ENCODE measurements at places on chromosomes 4 and X. TPM values are rescaled to one million over a fixed set of nuclear protein-coding genes. Genes with fewer than 3 reads are reported as not detected.
A peak's percentile ranks its signal among the peaks of the same experiment; 100 is the strongest.

Gene NAP1L3
- 2.0 TPM for polyA plus RNA-seq

Gene AFAP1
- 67.9 TPM for polyA plus RNA-seq

Gene GABRG1
- not detected for polyA plus RNA-seq

Gene GRIA3
- 0.15 TPM for polyA plus RNA-seq

Gene HOPX
- polyA plus RNA-seq = 0.08 TPM

Gene CT55
- polyA plus RNA-seq = 1.9 TPM

Gene NUP62CL
- polyA plus RNA-seq = 3.2 TPM

Gene RTL5
- 1.8 TPM for polyA plus RNA-seq

- DNase-seq = no peak
Observed at GRCh38 chrX:856566-857290, 226.1 kb downstream of the SHOX start.

DNA sequence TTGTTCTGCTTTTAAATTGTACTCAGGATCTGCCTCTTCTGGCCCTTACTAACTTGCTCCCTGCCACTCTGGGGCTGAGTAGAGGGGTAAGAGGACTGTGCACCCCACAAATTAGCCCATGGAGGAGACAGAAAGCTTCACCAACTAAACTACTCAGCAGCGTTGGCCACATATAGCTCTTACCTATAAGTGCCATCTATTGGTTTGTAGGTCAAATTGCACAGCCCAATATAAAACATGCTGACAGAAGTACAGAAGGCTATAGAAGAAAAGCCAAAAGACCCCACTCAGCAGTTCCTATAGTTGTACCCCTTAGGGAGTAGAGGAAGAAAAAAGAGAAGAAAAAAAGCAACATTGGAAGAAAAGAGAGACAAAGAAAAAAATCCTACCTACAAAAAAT, 341.2 kb upstream of the FMR1 start:
- no peak for DNase-seq

DNA sequence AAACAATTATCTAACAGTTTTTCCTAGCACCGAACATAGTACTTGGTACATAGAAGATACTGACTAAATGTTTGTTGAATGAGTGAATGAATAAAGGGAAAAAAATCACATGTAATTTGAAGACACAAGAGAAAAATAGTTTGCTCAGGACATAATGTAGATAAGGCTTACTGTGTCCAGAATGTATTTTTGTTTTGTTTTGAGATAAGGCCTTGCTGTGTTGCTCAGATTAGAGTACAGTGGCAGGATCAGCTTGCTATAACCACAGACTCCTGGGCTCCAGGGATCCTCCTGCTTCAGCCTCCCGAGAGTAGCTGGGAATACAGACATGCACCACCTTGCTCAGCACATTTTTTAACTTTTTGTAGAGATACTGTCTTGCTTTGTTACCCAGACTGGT, 6.5 kb downstream of the FAM199X start:
- DNase-seq = no peak

DNA sequence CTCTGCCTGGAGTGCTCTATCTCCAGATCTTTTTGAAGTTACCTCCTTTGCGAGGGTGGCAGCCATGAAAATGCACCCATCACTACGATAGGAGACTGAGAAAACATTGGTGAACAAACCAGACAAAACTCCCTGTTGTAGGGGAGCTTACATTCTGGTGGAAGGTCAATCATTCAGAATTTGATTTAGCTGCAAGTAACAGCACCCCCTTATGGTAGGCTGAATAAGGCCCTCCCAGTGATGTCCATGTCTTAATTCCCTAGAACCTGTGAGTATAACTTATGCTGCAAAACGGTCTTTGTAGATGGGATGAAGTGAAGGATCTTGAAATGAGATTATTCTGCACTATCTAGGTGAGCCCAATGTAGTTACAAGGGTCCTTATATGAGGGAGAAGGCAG, 5.6 kb upstream of the TEC start:
- DNase-seq = no peak

- no peak for DNase-seq
Observed at GRCh38 chr4:16255730-16256129, 29.5 kb upstream of the TAPT1 start.

GRCh38 chrX:40007131-40007755, 90.5 kb downstream of the BCOR start:
- no peak for DNase-seq

DNA sequence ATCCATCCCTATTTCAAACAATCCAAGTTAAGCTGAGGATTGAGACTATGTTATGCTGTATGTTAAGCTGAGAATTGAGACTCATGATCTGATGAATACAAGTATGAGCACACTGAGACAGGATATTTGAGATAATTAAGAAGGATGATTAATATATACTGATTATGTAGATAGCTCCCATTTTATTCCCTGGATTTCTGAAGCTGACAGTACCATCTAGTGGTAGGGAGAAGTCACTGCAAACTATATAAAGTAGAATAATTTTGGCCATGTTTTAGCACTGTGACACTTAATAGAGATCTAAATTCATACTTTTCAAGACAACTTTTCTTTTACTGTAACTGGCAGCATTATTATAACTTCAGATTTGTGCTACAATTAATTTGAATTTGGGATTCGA, 63.8 kb upstream of the HPRT1 start:
- DNase-seq = peak; percentile 38

- DNase-seq = no peak
Observed at GRCh38 chr4:149518471-149518870, 297.2 kb downstream of the IQCM start.

DNA sequence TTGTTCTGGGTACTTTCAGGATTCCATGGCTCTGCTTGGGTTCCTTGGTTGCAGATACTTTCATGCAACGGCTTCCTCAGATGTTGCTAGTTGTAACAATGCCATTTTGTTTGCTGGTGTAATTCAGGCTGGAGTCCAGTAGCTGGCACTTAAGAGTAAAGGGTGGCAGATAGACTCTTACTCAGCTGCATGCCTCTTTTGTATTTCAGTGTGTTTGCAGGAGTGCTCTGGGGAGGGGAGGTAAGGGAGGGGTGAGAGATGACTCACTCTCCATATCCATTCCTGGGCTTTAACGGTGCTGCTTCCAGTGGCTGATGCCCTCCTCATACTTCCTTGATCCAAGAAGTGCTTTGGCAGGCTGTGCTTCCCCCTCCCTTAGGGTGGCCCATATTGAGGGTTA, 155.2 kb downstream of the ZNF330 start:
- peak; percentile 17 for DNase-seq

GRCh38 chr4:95778666-95779065, 61.2 kb upstream of the PDHA2 start:
- DNase-seq = no peak

GRCh38 chr4:105436414-105436813, 37.4 kb downstream of the PPA2 start:
- no peak for DNase-seq

DNA sequence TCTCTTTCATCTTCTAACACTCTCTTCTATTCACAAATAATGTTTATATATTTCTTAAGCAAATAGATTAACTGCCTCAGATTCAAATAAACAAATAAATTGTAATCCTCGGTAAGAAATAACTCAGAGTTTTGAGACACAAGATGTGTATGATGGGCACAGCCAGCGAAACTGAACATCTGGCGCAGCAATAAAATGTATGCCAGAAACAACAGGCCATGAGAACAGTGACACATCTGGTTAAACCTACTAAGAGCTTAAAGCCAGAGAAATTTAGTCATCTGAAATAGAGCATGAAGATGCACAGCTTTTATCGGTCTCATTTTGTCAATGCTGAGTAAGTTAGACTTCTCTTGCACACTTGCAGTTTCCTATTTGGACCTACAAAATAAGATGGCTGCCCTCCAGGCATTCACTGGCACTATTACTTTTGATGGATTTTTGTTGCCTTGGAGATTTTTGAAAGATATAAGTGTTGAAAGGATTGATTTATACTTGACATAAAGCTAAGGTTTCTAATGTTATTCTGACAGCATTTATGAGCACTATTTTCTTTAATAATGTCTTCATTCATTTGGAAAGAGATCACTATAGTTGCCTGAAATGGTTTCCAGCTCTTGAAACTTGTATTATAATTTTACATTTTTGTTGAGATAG, 1444.0 kb downstream of the PCDH18 start:
- DNase-seq = no peak

GRCh38 chr4:147334478-147334877, 146.4 kb upstream of the EDNRA start:
- no peak for DNase-seq

GRCh38 chr4:100391863-100392262, 126.0 kb downstream of the EMCN start:
- DNase-seq = no peak

- DNase-seq = no peak
Observed at GRCh38 chr4:1210971-1211370, 38.0 kb downstream of the CTBP1 start.

DNA sequence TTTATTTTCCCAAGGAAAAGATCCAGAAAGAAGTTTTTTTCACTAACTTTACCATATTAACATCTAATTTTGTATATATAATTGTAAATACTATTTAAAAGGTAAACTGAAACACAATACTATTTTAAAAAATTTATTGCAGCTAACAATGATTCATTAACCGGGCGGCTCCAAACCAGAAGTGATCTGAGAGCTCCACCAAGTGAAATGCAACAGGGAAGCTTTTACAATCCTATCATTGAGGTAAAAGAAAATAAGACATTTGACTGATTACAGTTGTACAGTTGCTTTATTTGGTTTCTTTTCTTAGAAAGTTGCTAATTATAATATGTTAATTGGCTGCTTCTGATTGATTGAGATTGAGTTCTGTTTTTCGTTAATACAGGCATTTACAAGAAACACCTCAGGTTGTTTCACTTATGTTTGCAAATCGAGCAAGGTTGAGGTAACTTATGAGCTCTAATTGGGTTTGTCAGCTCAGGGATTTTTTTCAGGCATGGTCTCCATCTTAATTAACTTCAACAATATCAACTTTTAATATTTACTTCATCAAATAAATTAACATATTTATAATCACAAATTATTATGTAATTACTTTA, 220.2 kb upstream of the UGT8 start:
- peak; percentile 32 for DNase-seq

DNA sequence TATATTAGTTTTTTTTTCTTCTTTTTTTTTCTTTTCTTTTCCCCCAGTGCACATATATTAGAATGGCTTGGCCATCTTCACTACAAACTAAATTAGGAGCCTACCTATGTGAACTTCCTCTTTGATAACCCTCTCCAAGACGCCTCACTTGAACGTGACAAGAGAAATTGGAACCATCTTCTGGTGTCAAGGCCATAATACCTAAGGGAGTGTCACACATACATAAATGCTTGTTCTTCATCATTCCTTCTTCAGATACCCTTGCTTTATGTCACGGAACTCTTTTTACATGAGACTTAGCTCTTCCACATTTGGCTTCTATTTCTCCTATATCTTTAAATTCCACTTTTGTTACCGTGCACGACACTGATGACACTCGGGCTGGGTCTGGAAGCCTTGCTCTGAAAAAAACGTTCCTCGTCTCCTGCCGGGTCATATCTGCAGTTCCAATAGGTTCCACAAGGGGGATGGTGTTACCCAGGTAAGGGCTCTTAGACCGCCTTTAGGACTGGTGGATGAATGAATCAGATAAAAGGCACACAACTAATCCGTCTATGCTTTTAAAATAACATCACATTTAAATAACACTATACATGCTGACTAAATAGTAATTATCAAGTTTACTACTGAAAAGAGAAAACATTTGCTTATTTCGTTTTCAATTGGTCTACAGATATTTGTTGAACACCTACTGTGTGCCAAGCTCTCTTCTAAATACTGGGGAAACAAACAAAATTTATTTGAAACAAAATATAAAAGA, 19.9 kb downstream of the DGAT2L6 start:
- peak; percentile 42 for DNase-seq

DNA sequence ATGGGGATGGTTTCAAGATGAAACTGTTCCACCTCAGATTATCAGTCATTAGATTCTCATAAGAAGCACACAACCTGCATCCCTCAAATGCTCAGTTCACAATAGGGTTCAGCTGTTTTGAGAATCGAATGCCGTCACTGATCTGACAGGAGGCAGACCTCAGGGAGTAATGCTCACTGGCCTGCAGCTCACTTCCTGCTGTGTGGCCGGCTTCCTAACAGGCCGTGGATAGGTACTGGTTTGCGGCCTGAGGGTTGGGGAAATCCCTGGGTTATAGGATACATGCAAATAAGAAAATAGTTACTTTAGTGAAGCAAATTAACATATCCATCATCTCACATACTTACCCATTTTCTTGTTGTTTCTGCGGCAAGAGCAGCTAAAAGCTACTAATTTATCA, 160.4 kb downstream of the MAD2L1 start:
- no peak for DNase-seq

DNA sequence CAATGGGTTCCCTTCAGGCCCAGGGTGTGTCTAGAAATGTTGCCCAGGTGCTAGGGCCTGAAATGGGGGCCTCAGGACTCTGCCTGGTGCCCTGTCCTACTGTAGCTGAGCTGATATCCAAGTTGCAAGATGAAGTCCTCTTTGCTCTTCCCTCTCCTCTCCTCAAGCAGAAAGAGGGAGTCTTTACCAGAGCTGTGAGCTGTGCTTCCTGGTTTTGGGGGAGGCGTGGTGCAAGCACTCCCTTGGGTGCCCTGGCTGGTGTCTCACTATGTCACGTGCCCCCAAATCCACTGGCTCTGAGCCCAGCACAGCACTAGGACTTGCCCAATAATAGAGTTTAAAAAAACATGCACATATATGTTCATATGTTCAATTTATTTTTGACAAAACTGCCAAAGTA, 29.3 kb upstream of the CT47A1 start:
- no peak for DNase-seq

- peak; percentile 95 for DNase-seq
Observed at GRCh38 chr4:8274765-8275547, 5.4 kb downstream of the HTRA3 start.

- no peak for DNase-seq
Observed at GRCh38 chr4:13615161-13615560, 12.4 kb downstream of the BOD1L1 start.

DNA sequence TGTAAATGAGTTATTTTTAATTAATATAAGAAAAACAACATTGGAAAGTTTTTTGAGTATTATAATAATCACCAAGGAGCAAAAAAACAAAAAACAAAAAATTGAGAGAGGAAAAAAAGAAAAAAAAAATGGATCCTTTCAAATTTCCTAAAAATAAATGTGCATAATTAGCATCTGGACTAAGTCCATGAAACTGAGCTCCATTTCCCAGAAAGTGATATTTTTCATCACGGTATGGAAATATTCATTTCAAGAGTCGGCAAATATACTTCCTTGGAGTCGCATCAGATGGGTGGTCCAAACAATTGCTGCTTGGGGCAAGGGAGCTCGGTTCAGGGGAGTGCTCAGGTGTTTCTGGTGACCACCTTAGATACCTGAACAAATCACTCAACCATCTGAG, 305.1 kb downstream of the LDB2 start:
- DNase-seq = no peak

All from SK-N-SH (cell line).